Smooth muscle cell of the umbilical artery (primary cell): ENCODE measurements at places on chromosomes 5 and 9. TPM values are rescaled to one million over a fixed set of nuclear protein-coding genes. Genes with fewer than 3 reads are reported as not detected.

Gene GABRA1
- 0.30 TPM in 1 of 2 replicates, not detected in the other for total RNA-seq

Gene LCP2
- not detected in 2 replicates for total RNA-seq

Gene CER1
- not detected in 2 replicates for total RNA-seq

Gene PPP2R2B
- total RNA-seq = 0.18 TPM in 1 of 2 replicates, not detected in the other

Gene CNTNAP3
- total RNA-seq = 0.30 and 3.6 TPM in 2 replicates

Gene RABGAP1
- 48.2 and 49.0 TPM in 2 replicates for total RNA-seq

Gene ANKRD20A1
- not detected in 2 replicates for total RNA-seq

Gene SPINK4
- not detected in 2 replicates for total RNA-seq

Gene TMED9
- total RNA-seq = 354 and 386 TPM in 2 replicates
